Forelimb muscle (tissue), 1 donor: ENCODE measurements at places on chromosomes 2 and 18. TPM values are rescaled to one million over a fixed set of nuclear protein-coding genes. Genes with fewer than 3 reads are reported as not detected.

The OTOS gene
- not detected for polyA plus RNA-seq

The RGPD4 gene
- 0.03 TPM for polyA plus RNA-seq

The ACMSD gene
- 0.44 TPM for polyA plus RNA-seq

The CYP27C1 gene
- polyA plus RNA-seq: 5.1 TPM

DNA sequence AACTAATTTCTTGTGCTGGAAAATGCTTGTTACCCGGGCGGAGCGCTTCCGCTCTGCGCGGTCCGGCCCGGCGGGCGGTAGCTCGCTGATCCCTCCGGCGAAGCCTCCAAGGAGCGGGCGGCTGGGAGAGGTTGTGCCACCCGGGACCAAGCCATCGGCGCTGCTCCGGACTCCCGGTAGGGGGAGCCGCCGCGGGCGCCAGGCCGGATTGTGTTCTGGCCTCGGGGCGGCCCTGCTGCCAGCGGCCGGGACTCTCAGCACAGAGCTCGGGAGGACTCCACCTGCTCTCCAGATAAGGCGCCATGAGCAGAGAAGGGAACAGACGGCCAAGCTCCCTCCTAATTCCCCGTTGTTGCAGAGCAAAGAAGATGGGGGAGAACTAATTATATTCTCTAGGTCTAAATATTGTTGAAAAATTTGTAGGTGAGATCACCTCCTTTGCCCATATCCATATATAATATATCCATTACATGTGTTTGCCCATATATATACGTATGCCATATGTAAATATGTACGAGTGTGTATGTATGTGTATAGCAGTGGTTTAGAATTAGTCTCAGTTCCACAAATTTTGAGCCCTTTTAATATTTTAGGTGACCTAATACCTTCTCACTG is 13.8 kb upstream of the SATB2 start:
- DNase-seq: no peak

DNA sequence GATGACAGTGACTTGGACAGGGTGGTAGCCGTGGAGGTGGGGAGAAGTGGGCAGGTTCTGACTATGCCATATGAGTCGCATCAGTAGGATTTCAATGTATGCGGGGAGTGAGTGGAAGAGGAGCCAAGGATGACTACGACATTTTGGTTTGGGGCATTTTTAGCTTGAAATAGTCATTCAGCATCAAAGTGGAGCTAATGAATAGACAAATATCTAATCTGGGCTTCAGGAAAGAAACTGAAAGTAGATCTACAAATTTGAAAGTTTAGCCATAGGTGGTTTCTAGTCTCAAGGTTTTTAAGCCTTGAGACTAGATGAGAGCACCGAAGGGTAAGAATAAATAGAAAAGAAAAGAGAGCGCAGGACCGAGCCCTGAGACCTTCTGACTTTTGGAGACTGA is 58.3 kb downstream of the FEZ2 start:
- DNase-seq: no peak

- no peak for DNase-seq
Measured at GRCh38 chr2:191748528-191749180, 70.7 kb downstream of the NABP1 start.

DNA sequence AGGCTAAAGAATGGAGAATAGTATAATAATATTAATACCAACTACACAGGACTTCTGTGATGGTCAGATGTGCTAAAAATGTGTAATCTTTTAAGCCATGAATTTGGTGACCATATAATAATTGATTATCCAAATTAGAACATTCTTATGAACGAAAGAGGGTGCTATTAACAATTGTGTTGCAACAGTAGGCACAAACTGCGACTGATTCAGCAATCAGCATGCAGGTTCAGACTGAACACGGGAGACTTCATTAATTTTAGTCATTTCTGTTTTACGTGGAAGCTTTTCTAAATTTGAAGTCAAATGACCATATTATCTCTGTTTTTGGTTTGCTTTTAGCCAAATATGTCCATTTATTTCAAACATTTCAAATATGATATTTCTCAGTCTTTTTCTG is 54.6 kb upstream of the CHST9 start:
- no peak for DNase-seq

- no peak for DNase-seq
Measured at GRCh38 chr2:26471289-26471688, 6.6 kb downstream of the OTOF start.

GRCh38 chr2:181586569-181587081 is 70.3 kb downstream of the CERKL start:
- no peak for DNase-seq

- DNase-seq: no peak
Measured at GRCh38 chr2:127954857-127955256, 69.1 kb upstream of the AMMECR1L start.

GRCh38 chr2:164642946-164643555 is 21.8 kb upstream of the GRB14 start:
- DNase-seq: no peak

GRCh38 chr2:86107031-86107430 is 996 bp downstream of the PTCD3 start:
- no peak for DNase-seq

DNA sequence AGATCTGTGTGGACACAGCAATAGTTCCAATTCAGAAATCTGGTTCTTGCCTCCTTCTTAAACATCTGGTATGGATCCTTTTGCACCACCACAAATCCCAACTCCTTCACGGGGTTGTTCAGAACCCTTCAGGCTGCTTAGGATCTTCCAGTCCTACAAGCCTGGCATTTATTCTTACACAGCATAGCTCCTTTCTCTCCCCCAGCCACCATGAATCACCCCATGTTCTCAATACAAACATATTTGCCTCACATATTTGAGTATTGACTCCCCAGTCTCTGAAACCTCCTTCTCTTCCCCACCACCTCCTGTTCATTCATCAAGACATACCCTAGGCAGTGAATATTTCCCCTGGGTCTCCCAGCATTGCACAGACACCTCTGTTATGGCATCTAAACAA is 155.2 kb downstream of the ALK start:
- no peak for DNase-seq
